ENCODE measurements at places on chromosomes 1 and 21.

- no peak for DNase-seq
Measured at GRCh38 chr1:243507001-243507671, 251.3 kb downstream of the SDCCAG8 start.

- DNase-seq: peak; percentile 42
Measured at GRCh38 chr21:20720623-20721022, 277.6 kb upstream of the NCAM2 start.

- no peak for DNase-seq
Measured at GRCh38 chr1:111582644-111583618, 36.7 kb upstream of the RAP1A start.

DNA sequence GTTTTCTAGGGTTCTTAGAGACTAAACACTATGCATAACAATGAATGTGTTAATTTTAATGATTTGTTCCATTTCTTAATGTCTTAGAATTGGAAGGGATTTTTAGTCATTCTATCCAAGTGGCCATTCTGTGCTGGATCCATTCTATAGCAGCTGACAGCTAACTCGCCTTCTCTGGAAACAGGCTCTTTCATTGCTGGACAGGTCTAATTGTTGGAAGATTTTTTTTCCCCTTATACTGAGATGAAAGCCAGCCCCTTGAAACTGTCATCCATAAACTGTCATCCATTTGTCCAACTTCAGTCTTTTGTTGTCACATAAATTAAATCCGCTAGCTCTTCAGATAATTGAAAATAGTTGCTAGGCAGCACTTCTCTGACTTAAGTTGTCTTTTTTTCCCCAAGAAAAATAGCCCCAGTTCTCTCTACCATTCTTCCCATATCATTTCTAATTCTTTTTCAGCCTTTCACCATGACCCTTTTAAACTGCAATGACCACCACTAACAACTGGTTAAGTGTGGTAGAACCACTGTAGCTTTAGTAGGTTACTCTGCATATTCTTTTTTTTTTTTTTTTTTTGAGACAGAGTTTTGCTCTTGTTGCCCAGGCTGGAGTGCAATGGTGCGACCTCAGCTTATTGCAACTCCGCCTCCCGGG is 19.7 kb downstream of the AK4 start:
- no peak for DNase-seq

GRCh38 chr1:92992054-92992453 is 30.8 kb upstream of the DIPK1A start:
- DNase-seq: no peak

- no peak for DNase-seq
Measured at GRCh38 chr1:43639976-43640794, 9.8 kb upstream of the KDM4A start.

DNA sequence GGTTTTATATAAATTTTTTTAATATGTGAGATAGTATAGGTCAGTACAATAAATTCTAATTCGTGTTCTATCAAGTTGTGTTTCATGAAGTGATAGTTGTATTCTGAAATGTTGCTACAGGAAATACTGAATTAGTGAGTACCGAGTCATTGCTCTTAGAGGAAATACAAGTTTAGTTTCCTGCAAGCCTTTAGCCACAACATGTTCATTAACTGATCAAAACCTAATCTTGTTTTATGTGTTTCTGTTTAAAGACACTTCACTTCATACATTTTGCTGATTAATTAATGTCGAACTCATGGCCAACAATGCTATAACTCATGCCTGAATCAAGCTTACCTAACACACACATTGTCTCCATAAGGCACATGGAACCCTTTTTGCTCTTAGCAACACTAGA is 43.6 kb downstream of the LRRC7 start:
- DNase-seq: no peak

GRCh38 chr1:233367057-233367803 is 39.7 kb downstream of the MAP3K21 start:
- no peak for DNase-seq

DNA sequence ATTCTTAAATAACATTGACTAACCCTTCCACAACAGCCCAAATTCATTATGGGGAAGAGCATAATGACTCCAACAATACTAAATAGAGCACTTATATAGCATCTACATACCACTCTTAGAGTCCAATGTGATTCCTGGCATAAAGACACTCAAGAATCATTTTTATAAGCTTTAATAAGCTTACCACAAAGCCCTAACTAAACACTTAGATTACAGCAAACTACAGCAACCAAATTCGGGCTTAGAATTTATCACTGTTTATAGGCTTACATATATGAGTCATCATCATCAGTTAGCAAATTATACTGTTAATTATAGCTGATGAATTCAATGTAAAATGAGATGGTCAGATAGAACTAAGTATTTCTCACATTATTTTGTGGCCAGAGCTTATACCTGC is 7.3 kb downstream of the SCYL3 start:
- DNase-seq: no peak

DNA sequence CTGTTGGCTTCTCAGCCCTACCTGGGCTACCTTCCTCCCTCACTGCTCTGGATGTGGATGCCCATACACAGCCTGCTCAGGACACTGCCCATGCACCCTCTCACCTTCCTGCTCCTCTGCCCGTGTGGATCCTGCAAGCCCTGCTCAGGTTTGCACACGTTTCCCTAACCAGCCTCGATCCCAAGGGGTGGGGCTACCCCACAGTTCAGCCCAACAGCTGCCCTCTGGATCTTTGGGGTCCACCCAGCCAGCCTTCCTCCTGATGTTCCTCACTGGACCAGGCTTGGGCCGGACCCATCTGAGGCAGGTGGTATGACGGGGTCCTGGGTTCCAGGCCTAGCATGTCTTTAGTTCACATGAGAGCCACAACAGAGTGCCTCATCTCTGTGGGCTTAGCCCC is 4.7 kb downstream of the TMEM54 start:
- no peak for DNase-seq

- DNase-seq: no peak
Measured at GRCh38 chr1:205189131-205189530, 22.4 kb downstream of the DSTYK start.

DNA sequence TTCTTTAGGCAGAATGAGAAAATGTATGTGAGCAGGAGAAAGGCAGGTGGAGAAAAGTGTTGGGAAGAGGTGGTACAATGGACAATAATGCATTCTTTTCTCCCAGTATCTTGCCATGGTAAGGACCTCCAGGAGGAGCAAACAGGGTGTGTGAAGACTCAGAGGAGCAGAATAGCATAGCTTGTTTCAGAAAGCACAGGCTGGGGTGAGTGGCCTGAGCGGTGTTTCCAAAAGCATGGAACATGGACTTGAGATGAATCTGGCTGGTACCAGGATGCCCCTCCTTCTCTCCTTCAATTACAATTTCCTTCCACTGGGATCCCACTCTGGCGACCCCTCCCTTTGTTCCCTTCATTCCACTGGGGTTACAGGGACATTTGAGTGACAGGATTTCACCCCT is 123.4 kb upstream of the TNR start:
- no peak for DNase-seq

DNA sequence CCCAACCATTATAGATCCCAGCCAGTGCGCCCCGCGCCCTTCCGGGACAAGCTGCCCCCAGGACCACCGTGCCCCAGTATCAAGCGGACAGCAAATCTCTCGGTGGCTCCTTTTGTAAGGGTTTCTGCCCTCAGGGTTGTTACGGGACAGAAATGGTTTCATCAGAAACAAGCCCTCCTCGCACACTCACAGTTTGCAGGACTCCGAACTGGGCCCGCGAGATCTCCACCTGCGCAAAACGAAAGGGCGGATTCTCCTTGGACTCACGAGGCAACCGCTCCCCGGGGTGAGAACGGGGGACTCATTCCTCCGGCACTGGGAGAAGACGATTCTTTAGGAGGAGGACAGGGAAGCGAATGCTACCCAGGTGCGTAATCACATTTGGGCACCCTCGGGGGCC is 51.1 kb upstream of the H6PD start:
- DNase-seq: no peak

DNA sequence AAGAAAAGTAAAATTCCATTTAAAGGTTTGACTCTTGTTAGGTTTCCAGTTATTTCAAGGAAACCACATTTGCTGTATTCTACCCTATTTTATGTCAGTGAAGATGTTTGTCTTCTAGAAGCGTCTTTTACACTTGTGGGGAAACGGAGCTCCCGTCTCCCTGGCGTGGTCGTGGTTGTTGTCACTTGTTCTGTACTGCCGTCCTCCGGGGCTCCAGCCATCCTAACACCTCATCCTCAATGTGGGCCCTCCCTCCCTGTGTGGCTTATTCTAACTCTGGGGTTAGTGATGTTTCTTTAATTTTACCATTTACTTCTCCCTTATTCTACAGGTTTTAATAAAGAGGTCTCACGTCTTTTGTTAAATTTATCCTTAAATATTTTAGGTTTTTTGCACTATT is 52.7 kb upstream of the DIP2A start:
- no peak for DNase-seq

GRCh38 chr1:966704-967300 is 520 bp downstream of the PLEKHN1 start:
- no peak for DNase-seq

DNA sequence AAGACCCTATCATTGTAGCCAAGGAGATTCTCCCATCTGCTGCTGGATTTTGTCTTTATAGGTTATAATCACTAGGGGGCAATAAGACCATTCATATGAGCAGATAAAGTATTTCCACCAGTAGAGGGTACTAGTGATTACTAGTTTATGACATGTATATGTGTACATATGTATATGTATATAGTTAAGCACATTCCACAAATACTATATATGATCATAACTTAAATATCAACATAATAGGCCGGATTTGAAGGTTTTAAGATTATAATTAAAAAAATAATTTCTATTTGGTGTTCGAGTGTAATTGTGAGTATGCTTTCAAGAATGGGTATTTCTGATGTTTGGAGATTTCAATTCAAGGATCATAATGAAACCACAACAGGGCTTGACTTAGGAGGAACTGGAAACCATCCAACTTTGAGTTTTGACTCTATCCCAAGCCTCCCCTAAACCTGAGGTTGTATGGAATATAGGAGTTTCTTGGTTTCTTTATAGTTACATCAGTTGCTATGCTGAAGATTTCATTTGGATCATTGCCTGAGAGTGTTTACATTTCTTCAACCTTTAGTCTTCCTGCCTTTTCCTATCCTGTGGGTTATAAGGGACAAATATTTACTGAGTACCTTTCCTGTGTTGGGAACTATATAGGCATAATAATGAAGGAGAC is 16.9 kb downstream of the TCEANC2 start:
- no peak for DNase-seq

- no peak for DNase-seq
Measured at GRCh38 chr1:64315402-64315801, 112.0 kb downstream of the UBE2U start.

DNA sequence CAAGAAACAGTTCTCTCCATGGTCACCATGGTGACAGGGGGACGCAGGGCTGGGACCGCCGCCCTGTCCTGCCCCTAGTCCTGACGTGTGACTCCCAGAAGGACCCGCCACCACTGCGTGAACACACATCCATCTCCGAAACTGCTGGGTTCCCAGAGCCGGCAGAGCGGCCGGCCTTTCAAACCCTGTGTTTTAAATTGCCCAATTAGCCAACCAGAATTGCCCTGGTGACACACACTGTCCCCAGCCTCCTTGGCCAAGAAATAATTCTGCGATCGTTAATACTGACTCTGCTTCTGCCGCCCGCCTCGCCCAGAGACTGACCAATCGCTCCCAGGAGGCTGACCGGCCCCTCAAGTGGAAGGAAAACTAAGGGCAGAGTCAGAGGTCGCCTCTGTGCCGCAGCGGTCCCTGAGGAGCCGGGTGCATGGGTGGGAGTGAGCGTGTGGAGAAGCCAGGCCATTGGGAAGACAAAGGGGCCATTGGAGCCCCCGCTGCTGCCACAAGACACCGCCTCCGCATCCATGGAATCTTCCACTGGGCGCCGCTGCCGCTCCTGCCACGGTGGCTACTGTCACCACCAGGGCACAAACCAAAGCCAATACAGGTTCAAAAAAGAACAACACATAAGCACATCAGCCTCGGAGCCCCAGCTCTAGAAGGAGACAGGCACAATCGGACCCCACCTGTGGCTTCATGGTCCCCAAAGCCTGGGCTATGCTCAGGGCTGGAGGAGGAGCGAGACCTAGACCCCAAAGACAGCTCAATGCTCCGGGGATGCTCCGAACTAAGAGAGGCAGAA is 273.2 kb downstream of the NPHP4 start:
- DNase-seq: no peak

GRCh38 chr1:59845091-59845490 is 30.3 kb downstream of the HOOK1 start:
- DNase-seq: no peak

DNA sequence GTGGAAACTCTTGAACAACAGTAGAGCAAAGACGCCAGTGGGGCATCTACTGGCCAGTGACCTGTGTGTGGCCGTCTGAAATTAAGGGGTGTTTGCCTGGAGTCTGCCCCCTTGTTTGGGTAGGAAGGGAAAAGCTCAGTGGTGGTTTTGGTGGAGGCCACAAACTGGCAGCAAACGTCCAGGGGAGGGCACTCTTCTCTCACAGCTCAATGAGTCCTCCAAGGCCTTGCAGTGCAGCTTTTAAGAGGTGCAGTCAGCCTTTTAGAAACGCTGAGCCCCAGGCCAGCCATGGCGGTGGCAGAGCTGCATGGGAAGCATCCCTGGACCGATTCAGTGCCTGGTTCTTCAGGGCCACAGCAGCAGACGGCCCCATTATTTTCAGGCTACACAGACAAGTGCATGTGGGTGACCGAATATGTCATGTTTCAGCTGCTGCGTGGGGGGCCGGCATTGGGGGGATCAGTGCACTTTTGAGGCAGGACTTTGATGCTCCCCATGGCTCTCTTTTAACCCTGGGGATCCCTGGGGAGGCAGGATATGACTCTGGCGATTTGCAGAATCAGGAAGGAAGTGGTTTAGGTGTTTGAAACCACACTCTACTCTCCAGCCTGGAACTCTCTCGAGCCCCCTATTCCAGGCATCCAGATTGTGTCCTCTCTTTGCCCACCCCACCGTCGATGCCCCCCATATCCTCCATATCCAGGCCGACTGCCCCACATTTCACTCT is 414.0 kb downstream of the PRDM2 start:
- peak; percentile 6 for DNase-seq

DNA sequence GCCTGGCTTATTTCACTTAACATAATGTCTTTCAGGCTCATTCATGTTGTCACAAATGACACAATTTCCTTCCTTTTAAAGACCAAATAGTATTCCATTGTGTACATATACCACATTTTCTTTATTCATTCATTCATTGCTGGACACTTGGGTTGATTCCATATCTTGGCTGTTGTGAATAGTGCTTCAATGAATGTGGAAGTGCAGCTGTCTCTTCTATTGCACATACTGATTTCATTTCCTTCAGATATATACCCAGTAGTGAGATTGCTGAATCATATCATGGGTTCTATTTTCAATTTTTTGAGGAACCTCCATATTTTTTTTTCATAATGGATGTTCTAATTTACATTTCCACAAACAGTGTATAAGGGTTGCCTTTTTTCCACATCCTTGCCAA is 38.6 kb upstream of the WLS start:
- DNase-seq: no peak

- DNase-seq: no peak
Measured at GRCh38 chr1:79982211-79982610, 975.7 kb upstream of the ADGRL4 start.

- no peak for DNase-seq
Measured at GRCh38 chr21:39694750-39695149, 50.2 kb upstream of the IGSF5 start.

Measured in non-pigmented ciliary epithelial cell (primary cell).